ENCODE measurements at places on chromosomes 2 and 18.

DNA sequence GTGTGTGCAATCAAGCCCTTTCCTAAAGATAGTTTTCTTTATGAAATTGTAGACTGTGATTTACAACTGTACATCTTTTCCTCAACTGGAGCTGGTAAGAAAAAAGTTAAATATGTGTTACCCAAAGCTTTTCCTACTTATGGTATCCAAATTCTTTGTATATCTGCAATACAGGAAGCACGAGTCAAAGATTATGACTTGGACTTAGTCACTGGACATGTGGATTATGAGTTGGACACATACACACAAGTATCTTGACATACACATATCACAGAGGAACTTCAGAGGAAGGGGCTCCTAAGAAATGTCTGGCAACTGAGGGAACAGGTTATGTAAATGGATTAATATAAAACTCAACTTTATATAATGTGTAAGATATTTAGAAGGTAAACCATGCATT is 35.2 kb downstream of the PRELID3A start:
- no peak for DNase-seq

DNA sequence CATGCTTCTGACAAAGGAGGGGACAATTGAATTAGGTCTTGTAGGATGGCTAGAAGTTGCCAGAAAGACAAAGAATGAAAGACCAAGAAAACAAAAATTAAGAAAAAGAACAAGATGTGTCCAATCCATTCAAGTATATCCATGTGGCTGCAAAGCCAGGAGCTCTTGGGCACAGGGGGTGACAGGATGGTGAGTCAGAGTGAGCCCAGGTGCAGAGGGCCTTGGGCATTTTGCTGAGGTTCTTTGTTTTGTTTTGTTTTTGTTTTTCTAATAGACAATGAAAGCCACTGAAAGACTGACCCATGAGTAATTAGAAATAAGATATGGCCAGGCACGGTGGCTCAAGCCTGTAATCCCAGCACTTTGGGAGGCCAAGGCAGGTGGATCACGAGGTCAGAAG is 104.6 kb upstream of the KLHL29 start:
- no peak for DNase-seq

DNA sequence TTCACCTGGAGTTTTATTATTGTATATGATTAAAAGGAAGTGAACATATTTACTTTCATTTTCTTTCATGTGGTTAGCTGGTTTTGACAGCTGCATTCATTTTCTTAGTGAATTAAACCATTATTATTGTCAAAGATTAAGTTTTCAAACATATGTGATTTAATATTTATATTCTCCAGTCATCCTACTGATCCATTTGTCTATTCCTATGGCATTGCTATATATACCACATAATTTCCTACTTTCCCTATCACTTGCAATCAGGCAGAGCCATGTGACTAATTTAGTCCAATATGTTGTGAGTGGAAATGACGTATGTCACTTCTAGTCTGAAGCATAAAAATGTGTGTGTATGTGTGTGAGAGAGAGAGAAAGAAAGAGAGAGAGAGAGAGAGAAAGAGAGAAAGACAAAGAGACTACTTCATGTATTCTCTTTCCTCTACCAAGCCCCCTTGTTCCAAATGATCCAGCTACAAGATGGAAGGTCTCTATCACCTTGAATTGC is 12.0 kb upstream of the TACR1 start:
- no peak for DNase-seq

GRCh38 chr2:153575171-153575853 is 96.8 kb upstream of the RPRM start:
- no peak for DNase-seq

- no peak for DNase-seq
Observed at GRCh38 chr2:204453730-204454167, 91.5 kb upstream of the PARD3B start.

DNA sequence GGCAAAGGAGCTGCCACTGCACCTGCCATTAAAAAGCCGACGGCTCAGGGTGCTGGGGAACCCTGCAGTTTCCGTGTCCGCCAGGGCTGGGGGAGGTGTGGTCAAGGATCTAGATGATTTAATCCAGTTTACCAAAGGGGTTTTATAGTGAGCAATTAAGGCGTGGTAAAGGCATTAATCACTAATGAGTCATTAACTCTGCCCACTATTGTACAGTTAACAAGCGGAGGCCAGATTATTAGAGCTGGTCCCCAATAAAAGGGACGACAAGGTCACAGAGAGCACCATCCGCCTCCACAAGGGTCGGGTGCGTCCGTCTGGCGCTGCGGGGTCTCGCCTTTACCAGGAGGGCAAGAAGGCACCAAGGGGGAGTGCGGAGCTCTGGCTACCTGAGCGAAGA is 9.6 kb downstream of the RAX start:
- no peak for DNase-seq

DNA sequence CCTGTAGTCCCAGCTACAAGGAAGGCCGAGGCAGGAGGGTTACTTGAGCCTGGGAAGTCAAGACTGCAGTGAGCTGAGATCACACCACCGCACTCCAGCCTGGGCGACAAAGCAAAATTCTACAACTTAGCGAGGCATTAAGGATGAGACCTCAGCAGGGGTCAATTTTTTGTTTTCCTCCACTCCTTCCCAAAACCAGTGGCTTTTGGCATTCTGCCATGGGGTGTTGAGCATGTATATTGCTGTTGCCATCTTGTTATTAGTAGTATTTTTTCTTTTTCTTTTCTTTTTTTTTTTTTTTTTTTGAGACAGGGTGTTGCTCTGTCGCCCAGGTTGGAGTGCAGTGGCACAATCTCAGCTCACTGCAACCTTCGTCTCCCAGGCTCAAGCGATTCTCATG is 8.9 kb upstream of the GIGYF2 start:
- no peak for DNase-seq

DNA sequence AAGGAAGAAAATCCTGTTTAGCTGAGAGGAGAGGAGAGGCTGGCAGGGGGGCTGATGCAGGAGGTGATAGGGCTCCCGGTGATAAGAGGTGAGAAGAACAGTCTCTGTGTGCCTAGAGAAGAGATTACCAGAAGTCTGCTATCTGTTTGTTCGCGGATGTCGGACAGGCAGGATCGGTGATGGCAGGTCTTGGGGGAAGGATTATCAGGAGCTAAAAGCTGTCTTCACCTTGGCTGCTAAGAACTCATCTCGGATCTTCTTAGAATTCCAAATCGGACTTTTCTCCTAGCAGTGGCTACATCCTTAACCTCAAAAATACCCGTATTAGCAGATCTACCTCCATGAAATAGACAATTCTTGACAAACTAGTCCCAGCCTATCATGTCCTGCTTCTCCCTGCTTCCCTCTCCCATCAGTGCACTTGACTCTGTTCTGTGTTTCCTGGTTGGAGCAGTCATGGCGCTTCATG is 282.1 kb upstream of the TRIB2 start:
- no peak for DNase-seq

DNA sequence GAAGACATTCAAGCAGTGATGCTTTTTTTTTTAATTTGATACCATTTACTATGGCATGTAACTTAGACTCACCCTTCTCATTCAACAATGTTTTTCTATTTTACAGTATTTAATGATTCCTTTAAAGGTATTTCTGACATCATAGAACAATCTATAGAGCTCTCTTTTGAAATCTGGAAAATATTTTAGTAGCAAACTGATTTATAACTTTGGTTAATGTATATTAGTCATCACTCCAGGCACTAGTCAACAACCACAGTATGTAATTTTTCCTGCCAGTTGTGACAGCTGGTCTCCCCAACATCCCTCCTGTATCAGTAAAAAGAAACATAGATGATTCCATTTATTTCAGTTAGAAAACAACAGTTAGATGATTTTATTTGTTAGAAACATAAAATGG is 122.9 kb downstream of the LCLAT1 start:
- no peak for DNase-seq

- no peak for DNase-seq
Observed at GRCh38 chr18:5164903-5165302, 32.2 kb downstream of the AKAIN1 start.

DNA sequence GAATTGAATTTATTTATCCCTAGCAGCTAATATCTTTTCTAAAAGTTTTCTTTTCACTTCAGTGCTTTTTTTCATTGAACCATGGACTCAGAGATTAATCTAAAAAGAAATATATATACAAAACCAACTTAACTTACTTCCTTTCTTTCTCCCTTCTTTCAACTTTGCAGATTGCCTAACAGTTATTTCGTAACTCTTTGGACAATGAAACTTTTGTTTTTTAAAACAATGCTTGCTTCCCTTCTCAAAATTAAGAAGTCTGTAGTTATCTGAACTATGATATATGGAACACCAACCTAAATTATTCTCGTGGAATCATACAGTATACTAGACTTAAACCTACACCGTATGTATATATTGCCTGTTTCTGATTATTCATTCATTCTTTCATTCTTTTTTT is 62.9 kb downstream of the MIB1 start:
- DNase-seq: no peak

- DNase-seq: peak; percentile 25
Observed at GRCh38 chr2:190534310-190535120, at the start of gene NEMP2. TSS of gene NEMP2 (minus strand) at chr2:190534722. CDS start at chr2:190534655, 67 bp downstream.
